ENCODE measurements at places on chromosomes 3 and 15.

DNA sequence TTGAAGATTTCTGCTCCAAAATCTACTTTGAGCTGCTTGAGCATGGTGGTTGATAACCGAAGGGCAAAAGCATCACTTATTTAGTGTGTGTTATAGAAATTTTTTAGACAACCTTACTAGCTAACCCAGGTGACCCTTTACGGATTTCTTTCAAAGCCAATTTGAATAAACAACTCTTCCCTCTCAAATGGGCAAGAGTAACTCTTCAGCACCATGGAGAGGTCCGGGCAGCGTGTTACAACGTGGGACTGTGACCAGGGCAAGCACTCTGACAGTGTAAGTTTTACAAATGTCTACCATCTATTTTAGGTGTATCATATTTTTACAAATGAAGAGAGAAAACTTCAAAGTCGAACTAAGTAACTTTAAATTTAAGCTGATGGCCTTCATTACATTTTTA is 471.8 kb downstream of the MFSD1 start:
- no peak overlapping the region for H3K27ac ChIP-seq
- no peak overlapping the region for H3K4me3 ChIP-seq
- H3K4me1 ChIP-seq, result no peaks in the 10 kb centered on the region
- H3K36me3 ChIP-seq, result no peaks in the 10 kb centered on the region
- no peaks in the 10 kb centered on the region for H3K27me3 ChIP-seq

- H3K27me3 ChIP-seq, result peaks cover 51% of the 10 kb centered on the region
- H3K4me1 ChIP-seq, result no peaks in the 10 kb centered on the region
- peak overlapping the region; percentile 43 for H3K4me3 ChIP-seq
- no peaks in the 10 kb centered on the region for H3K36me3 ChIP-seq
- H3K27ac ChIP-seq, result no peak overlapping the region
Observed at GRCh38 chr15:69074001-69074842, 59.7 kb downstream of the NOX5 start.

- peaks cover 3% of the 10 kb centered on the region for H3K4me1 ChIP-seq
- ATAC-seq, result no peak
- no peak overlapping the region for H3K4me3 ChIP-seq
Observed at GRCh38 chr3:16430717-16431630, 82.5 kb downstream of the RFTN1 start.

DNA sequence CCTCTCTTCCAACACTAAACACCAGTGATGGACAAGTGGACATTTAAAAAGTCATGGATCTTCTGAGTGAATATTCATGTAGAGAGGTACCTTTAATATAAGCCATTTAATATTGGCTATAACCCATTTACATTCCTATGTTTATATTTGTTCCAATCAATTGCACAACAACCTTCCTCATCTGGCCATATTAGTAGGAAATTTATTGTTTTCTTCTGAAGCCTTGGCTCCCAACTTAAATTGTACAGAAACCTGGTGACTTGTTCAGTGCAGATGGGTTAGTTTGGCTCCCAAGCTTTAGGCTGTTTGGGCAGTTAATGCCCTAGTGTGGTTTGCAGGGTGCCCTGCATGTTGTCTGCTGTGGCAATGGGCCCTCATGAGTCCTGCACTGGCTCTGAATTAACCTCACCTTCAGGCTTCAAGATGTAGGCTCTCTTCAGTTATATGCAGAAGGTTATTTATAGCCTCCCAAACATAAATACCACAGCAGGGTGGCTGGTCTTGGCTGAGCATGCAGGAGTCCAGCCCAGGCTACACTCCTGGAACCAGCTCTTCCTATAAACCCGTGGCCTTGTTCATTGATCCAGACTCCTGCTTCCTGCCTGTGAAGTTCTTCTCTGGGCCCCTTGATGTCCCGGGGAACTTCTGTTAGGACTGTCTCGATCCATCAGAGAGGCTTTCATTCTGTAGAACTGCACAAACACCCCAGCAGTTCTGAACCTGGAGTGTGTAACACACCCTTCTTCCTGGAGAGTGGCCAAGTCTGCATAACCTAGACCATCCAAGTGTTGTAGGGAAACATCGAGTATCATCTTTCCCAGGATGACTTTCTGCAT is 57.0 kb downstream of the DUT start:
- H3K27me3 ChIP-seq, result no peaks in the 10 kb centered on the region
- peak overlapping the region; percentile 46 for H3K27ac ChIP-seq
- ATAC-seq, result no peak

GRCh38 chr3:131794766-131795388 is 239.9 kb downstream of the CPNE4 start:
- ATAC-seq, result no peak
- H3K27me3 ChIP-seq, result peaks cover 22% of the 10 kb centered on the region
- no peaks in the 10 kb centered on the region for H3K36me3 ChIP-seq
- no peaks in the 10 kb centered on the region for H3K4me1 ChIP-seq

- no peak for ATAC-seq
- no peak overlapping the region for H3K27ac ChIP-seq
- H3K4me3 ChIP-seq, result no peak overlapping the region
Observed at GRCh38 chr3:120560304-120561250, 35.6 kb upstream of the NDUFB4 start.

DNA sequence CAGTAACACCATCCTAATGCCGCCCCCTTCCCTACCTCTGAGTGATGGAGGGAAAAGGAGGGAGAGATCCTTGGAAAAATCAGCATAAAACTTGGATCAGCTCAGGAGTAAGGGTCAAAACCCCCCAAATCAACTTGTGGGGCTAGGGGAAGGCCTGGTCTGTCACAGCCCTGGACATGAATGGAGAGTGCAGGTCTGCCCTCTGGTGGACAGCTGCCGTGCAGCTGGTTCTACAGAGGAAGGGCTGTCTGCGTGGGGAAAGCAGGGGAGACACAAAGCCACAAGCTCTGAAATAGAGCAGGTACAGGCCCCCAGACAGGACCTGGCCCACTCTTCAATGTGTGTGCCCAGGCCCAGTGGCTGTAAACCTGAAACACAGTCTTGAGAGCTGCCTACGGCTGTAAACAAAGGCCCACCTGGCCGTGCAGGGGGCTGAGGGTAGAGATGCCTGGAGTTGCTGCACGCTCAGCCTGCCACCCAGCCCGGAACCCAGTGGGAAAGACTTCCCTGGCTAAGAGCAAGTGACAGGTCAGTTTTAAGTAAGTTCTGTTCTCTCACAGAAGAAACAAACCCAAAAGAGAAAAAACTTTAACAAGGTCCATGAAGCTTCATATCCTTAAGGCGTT is 16.4 kb downstream of the CLK3 start:
- H3K4me1 ChIP-seq, result no peaks in the 10 kb centered on the region
- no peaks in the 10 kb centered on the region for H3K27me3 ChIP-seq
- H3K4me3 ChIP-seq, result no peak overlapping the region
- no peak overlapping the region for H3K27ac ChIP-seq
- peak; percentile 59 for ATAC-seq

DNA sequence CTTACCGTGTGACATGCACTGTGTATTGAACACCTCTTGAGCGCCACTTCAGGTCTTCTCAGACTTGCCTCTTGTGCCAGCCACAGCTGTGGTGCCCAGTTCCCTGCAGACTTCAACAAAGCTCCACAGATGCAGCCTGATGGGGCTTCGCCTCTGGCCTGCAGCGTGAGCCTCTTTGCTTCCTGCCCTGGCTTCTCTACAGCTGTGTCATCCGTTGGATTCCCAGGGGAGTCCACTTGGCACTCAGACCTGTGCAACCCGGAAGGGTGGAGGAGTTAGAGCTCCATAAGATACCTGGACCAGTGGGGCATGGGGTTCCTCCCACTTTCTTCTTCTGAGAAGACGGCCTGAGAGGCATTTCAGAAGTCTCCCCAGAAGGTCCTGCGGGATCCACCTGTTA is 57.7 kb upstream of the BNIP2 start:
- no peak overlapping the region for H3K27ac ChIP-seq
- no peaks in the 10 kb centered on the region for H3K36me3 ChIP-seq
- H3K4me1 ChIP-seq, result no peaks in the 10 kb centered on the region
- no peak overlapping the region for H3K4me3 ChIP-seq

GRCh38 chr3:123067689-123068600 is 1.1 kb downstream of the PDIA5 start:
- H3K4me1 ChIP-seq, result peaks cover 22% of the 10 kb centered on the region
- peak overlapping the region; percentile 88 for H3K27ac ChIP-seq
- no peaks in the 10 kb centered on the region for H3K27me3 ChIP-seq
- H3K4me3 ChIP-seq, result peak overlapping the region; percentile 88
- ATAC-seq, result peak; percentile 6
- no peaks in the 10 kb centered on the region for H3K36me3 ChIP-seq

DNA sequence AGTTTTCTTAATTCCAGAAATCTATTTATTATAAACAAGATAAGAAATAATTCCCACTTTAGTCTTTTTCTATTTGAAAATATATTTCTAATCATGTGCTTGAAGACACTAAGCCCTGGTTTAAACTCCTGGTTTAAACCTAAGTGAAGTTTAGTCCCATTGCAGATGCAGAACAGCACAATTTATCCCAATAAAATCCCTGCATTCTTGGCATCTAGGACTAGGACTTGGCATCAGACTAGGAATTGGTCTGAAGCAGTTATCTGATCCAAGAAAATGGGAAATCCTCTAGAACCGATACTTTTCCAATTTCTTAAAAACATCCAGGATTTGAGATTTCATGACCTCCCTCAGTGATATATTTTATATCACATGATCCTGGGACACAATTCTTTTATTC is 168.8 kb upstream of the VEPH1 start:
- H3K4me3 ChIP-seq, result no peak overlapping the region
- H3K4me1 ChIP-seq, result no peaks in the 10 kb centered on the region
- no peak overlapping the region for H3K27ac ChIP-seq
- H3K27me3 ChIP-seq, result no peaks in the 10 kb centered on the region

DNA sequence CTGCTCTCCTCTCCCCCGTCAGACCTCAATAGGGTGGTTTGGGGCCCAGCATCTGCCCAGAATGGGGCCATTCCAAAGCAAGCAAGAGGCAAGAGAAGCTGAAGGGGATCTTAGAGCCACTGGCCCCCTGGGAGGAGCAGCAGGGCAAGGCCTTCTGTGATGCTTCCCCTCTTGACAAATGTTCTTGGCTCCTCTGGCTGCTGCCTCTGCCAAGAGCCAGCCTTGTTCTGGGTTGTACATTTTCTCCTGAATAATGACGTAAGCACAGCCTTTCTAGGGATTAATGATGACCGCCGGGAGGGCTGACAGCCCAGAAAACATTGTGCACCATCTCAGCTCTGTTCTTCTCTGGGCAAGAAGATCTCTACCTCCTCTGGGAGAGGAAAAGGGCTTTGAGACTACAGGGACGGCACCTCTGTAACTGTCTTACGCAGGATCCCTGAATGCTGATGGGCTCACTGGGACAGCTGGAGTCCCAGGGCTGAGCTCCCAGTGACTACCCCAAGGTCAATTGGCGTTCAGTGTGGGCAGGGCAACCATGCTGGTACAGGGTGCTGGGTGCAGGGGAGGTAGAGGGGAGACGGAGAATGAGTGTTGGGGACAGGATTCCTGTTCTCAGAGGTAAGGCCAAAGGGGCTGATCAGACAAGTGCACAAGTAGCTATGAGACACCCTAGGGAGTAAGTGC is 253.3 kb downstream of the FAM43A start:
- H3K4me1 ChIP-seq, result peaks cover 10% of the 10 kb centered on the region
- no peak overlapping the region for H3K4me3 ChIP-seq
- H3K27ac ChIP-seq, result no peak overlapping the region
- ATAC-seq, result peak; percentile 72
- H3K27me3 ChIP-seq, result no peaks in the 10 kb centered on the region

GRCh38 chr15:48101376-48101961 is 19.3 kb upstream of the SLC24A5 start:
- ATAC-seq, result no peak
- no peaks in the 10 kb centered on the region for H3K27me3 ChIP-seq
- no peaks in the 10 kb centered on the region for H3K36me3 ChIP-seq

DNA sequence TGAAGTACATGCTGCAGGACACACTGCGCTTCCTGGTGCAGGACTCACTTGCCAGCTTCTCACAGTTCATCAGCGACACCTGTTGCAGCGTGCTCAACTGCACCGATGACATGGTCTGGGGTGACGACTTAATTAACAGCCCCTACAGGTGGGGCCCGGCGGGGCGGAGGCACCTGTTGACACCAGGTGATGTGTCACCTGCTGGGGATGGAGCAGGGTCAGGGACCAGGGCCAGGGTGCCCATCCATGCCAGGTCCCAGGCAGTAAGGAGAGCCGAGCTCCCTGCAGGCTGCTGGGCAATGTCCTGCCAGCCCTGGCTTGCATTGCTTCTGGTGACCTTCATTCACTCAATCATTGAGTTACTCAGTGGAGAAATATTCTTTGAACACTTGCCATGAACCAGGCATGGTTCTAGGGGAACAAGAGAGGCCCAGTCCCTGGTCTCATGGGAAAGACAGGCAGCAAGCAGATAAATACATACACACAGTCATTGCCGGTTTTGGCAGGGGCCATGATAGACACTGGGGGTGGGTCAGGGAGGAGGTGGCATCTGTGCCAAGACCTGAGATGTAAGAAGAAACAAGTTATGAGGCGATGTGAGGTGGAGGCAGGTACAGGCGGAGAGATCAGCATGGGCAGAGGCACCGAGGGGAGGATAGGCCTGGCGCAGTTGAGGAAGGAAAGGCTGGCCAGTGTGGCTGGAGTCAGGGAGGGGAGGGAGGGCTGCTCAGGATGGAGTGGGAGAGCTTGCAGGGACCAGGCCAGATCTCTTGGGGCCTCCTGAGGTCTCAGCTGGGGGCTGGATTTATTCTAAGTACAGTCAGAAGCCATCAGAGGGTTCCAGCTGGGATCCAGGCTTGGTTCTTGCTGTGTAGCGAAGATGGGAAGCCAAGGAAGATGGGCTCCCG is 30.8 kb downstream of the DNAH1 start:
- H3K36me3 ChIP-seq, result no peaks in the 10 kb centered on the region
- no peaks in the 10 kb centered on the region for H3K4me1 ChIP-seq
- no peaks in the 10 kb centered on the region for H3K27me3 ChIP-seq
- H3K27ac ChIP-seq, result peak overlapping the region; percentile 11

DNA sequence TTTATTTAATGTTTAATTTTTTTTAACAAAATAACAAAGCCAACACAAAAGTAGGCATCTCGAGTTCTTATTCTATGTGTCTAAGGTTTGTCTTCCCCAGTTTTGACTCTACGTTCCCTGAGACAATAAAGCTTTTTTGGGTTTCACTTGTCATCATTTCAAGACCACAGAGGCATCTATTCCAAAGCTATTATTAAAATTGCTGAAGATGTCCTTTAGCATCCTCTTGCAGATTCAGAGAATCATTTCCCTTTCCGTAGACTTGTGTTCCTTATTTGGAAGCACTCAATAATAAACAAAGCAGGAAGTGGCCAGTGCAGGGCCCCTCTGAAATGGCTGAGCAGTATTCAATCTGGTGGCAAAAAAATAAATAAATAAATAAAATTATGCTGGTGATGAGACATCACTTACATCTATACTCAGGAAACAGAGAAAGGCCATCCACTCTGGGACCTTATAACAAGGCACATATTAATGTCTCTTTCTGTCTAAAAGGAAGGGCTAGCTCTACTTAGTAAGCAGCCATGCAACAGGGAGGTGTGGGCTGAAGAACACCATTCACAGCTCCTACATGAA is 362.3 kb downstream of the WDR72 start:
- no peak for ATAC-seq
- H3K36me3 ChIP-seq, result no peaks in the 10 kb centered on the region
- no peak overlapping the region for H3K27ac ChIP-seq
- H3K4me3 ChIP-seq, result no peak overlapping the region
- no peaks in the 10 kb centered on the region for H3K27me3 ChIP-seq

GRCh38 chr15:85770096-85771041 is 24.4 kb downstream of the KLHL25 start:
- H3K36me3 ChIP-seq, result no peaks in the 10 kb centered on the region
- H3K27ac ChIP-seq, result no peak overlapping the region

- H3K27me3 ChIP-seq, result no peaks in the 10 kb centered on the region
- no peak for ATAC-seq
- H3K36me3 ChIP-seq, result no peaks in the 10 kb centered on the region
- H3K27ac ChIP-seq, result no peak overlapping the region
- no peaks in the 10 kb centered on the region for H3K4me1 ChIP-seq
Observed at GRCh38 chr3:16119887-16120286, 54.6 kb upstream of the GALNT15 start.

Measured in gastroesophageal sphincter (tissue), 4 donors.